Renal pelvis (tissue), 12 donors: ENCODE measurements at places on chromosomes 7 and 10. TPM values are rescaled to one million over a fixed set of nuclear protein-coding genes. Genes with fewer than 3 reads are reported as not detected.

- no peak for DNase-seq
Measured at GRCh38 chr7:47693216-47693615, 111.3 kb upstream of the TNS3 start.

DNA sequence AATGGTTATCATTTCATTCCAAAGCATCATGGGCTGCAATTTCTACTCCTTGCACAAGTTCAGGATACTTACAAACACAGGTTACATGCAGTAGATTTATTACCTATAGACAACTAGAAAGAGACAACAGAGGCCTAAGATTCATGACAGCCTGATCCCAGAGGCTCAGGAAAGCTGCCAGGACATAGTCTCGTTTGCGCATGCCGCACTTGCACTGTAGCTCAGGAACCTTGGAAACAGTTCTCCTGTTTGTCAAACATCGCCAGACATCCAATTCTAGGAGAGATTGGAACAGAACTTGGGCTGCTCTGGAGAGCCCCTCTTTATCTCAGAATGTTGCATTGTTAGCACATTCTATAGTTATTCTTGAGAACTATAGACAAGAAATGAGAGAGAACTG is 216.2 kb upstream of the CDC14C start:
- DNase-seq, result no peak

GRCh38 chr7:26567266-26567665 is 275.6 kb downstream of the SNX10 start:
- DNase-seq, result no peak

GRCh38 chr7:26307226-26307625 is 15.6 kb downstream of the SNX10 start:
- no peak for DNase-seq

- DNase-seq, result no peak
Measured at GRCh38 chr10:73768881-73769280, 13.0 kb upstream of the CHCHD1 start.

- DNase-seq, result no peak
Measured at GRCh38 chr10:48526846-48527505, 77.9 kb downstream of the ARHGAP22 start.

- DNase-seq, result no peak
Measured at GRCh38 chr7:46170021-46170420, 248.9 kb upstream of the IGFBP3 start.

GRCh38 chr10:32182476-32182875 is 126.3 kb upstream of the KIF5B start:
- DNase-seq, result no peak

DNA sequence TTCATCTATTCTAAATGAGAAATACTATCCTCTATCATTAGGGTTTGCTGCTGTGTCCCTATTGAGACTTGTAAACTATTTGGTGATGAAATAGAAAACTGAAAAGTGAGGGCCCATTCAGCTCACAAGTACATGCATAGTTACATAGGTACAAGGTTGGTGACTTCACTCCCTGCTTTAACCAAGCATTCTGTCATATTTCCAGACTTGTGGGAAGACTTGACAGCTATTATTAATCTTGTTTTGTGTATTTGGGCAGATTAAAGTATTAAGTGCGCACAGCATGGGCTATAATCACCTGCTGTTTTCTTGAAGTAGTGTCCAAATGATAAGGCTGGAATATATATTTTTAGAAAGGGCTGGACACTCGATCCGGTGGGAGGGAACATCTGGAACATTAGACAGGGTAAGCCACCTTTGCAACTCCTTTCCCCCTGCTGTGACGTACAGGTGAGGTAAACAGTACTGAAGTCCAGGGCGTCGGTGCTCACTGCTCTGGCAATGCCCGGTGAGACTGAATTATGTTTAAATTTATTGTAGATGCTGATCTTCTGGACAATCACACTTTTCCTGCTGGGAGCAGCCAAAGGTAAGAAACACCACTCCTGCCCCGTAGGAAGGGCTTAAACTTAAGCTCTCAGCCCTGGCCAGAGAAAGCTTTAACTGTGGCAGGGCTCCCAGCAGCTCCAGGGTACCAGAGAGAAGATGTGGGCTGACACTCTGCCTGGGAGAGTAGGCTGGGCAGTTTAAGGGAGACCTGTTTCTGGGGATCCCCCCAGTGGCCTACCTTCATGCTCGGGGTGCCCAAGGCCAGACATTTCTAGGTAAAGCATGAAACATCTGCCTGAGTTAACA is at the start of gene PNLIPRP1:
Gene PNLIPRP1, plus strand, starts transcription at position 370 of the 855 bp plus-strand sequence. Its CDS starts 171 bp downstream, at position 541.
- no peak for DNase-seq

- no peak for DNase-seq
Measured at GRCh38 chr7:102096706-102097427, 189.8 kb upstream of the SH2B2 start.

DNA sequence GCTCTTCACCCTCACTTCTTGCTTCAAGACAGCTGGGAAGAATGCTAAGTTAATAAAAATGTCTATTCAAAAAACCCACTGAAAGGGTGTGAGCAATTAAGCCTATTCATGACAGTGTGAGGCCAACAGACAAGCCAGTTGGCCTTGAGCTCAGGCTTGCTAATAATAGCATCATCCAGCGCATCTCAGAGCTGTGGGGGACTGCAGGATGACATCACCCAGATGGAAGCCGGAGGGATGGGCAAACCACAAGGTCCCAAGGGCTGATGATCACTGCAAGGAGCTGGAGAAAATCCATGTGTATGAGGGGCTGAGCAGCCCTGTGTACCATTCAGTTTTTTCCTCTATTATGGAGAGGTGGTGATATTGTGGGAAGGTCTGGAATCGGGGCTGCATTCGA is 770.4 kb downstream of the TNS3 start:
- DNase-seq, result peak; percentile 1

- DNase-seq, result no peak
Measured at GRCh38 chr10:18224626-18225445, 84.6 kb downstream of the CACNB2 start.

GRCh38 chr10:35391153-35391953 is 55.0 kb downstream of the CCNY start:
- DNase-seq, result no peak

- no peak for DNase-seq
Measured at GRCh38 chr10:89567576-89568245, 32.3 kb upstream of the SLC16A12 start.

- no peak for DNase-seq
Measured at GRCh38 chr10:63105225-63106110, 27.7 kb upstream of the NRBF2 start.

DNA sequence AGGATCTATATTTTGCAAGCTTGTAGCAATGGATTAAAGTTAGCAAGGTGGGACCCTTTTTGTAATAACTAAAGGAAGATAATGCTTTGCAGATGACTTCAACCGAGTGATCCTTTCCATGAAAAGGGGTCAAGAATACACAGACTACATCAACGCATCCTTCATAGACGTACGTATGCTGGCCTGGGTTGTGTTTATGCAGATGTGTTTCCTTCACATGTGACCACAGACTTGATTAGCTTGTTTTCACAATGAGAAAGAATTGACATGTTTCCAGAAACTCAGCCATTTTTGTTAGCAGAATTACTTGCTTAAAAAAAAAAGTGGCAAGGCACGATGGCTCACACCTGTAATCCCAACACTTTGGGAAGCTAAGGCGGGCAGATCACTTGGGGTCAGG is 54.2 kb downstream of the MKI67 start:
- DNase-seq, result no peak

GRCh38 chr7:19988860-19989259 is 215.4 kb upstream of the TMEM196 start:
- DNase-seq, result no peak

GRCh38 chr10:116766837-116767634 is 24.7 kb upstream of the HSPA12A start:
- no peak for DNase-seq

DNA sequence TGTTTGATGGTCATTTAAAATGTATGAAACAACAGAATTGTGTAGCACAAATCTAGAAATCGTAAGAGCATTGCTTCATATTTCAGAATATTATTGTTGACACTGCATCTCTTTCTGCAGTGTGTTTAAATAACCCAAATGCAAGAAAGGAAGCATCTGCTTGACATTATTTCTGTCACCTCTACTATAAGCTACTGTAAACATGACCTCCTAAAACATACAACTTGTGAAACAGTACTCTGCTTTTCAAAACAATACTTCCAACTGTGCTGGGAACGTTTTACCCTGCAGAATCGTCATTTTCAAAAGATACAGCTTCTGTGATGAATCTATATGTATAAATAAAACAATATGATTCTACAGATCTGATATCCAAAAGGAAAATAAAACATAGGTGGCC is 82.0 kb downstream of the RNF133 start:
- DNase-seq, result no peak

- no peak for DNase-seq
Measured at GRCh38 chr7:151088019-151088855, 2.0 kb downstream of the AGAP3 start.

DNA sequence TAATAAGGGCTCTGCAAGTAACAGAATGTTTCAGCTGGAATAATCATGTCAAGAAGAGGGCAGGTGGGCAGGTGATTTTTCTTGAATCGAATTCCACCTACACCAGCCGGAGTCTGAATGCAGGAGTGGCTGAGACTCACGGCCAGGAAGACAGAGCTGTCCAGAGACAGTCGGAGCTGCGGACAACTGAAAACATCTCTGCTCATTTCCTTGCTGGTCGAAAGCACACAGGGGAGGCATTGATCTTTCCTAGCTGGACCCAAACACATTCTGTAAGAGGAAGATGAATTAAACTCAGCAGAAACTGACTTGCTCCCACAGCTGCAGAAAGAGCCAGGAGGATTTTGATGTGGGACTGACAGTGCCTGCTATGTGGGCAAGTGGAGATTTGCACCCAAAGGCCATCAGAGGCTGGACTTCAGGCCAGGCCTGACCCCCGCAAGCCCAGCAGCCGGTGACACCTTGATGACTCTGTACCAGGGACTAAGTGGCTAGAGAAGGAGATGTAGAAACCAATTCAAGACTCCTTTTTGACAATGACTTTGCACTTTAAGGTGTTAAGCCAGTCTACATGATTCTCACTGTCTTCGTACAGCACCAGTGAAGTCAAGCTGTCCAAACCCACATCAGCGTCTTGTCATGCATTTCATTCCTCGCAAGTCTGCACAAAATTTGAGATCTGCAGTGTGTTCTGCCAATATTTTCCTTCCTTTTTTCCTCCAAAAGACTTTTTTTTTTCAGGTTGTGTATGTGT is 169.4 kb downstream of the TEX36 start:
- no peak for DNase-seq

GRCh38 chr10:60950300-60950699 is 6.3 kb upstream of the RHOBTB1 start:
- no peak for DNase-seq

- DNase-seq, result no peak
Measured at GRCh38 chr7:149720372-149721083, 52.9 kb downstream of the ZNF467 start.

DNA sequence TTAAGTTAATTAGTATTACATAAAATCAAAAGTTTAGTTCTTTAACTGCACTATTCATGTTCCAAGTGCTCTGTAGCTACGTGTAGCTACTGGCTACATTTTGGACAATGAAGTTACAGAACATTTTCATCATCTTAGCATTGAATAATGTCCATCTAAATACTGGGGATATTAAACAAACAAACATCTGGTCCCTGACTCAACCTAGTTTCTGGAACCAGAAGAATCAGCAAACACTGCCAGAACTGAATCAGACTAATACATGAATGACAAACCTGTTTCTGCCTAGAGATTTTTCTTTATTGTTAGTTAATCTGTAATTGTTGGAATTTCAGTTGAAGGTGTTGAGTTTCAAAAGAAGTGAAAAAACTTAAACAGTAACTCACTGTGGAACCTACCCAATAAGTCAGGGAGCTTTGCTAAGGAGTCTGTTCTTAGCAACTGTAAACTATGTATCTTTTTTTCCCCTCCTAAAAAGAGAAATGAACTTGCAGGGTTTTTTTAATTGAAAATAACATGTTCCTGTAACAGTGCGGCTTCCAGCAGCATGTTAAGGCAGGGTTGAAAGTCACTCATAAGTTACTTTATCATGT is 58.3 kb downstream of the CDK13 start:
- DNase-seq, result no peak

DNA sequence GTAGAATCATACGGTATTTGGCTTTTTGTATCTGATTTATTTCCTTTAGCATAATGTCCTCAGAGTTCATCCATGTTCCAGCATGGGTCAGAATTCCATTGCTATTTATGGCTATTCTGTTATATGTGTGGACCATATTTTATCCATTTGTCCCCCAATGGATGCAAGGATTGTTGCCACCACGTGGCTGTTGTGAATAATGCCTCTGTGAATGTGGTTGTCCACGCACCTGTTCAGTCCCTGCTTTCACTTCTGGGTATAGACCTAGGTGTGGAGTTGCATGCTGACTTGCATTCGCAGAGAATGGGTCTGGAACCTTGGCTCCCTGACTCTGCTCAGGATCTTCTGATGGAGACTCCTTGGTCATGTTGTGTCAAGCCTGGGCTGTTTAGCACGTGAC is 199.9 kb downstream of the CAMK1D start:
- no peak for DNase-seq

GRCh38 chr7:144812379-144813283 is 23.2 kb downstream of the TPK1 start:
- DNase-seq, result no peak

DNA sequence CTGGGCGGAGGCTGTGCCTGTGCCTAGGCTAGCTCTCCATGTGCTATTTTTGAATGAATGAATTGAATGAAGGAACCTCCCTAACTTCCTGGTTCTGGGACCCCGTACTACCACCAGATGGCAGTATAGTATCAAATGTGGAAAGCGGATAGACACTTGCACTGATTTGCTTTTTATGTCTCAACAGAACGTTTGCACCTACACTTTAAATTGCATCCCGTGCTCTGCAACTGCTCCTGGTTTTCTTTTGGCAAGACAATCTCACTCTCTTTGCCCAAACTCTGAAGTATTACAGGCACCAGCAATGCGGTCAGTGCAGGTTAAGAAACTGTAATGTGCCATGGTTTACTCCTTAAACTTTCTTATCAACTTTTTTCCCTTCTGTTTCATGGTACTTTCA is 6.5 kb downstream of the FZD8 start:
- no peak for DNase-seq

GRCh38 chr7:134044682-134045081 is 82.5 kb upstream of the LRGUK start:
- DNase-seq, result no peak

- no peak for DNase-seq
Measured at GRCh38 chr7:70799841-70800405, 332.0 kb upstream of the GALNT17 start.

DNA sequence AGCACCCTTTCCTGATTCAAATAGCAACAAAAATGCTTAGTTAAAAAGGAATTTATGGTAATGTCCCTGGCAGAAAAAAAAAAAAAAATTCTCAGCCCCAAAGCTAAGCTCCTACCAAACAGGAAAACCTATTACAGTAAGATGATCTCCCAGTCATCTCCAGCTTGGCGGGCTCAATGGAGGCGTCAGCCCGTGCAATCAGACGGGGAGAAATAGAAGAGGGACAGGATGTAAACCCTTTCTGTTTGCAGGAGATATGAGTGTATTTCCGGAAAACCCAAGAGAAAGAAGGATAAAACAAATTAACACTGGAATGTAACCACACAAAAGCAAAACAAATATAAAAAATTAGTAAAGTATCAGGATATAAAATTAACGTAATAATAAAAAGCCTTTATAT is 242.8 kb downstream of the TCERG1L start:
- DNase-seq, result no peak

- no peak for DNase-seq
Measured at GRCh38 chr10:93225938-93226337, 152.2 kb downstream of the CYP26A1 start.

Gene PRSS37
- polyA plus RNA-seq, result 0.21 TPM

Gene TAS2R41
- not detected for polyA plus RNA-seq

Gene NXPH1
- polyA plus RNA-seq, result not detected

Gene HKDC1
- polyA plus RNA-seq, result 21.0 TPM

Gene NKX2-3
- polyA plus RNA-seq, result not detected

Gene EPO
- polyA plus RNA-seq, result not detected

Gene TUBB8
- polyA plus RNA-seq, result 1.2 TPM

Gene SAMD9
- 5.2 TPM for polyA plus RNA-seq

Gene AEBP1
- polyA plus RNA-seq, result 65.2 TPM

Gene SCD
- polyA plus RNA-seq, result 45.8 TPM

Gene CDC14C
- not detected for polyA plus RNA-seq
